ENCODE measurements at places on chromosomes 6 and 20.

- DNase-seq: no peak
Observed at GRCh38 chr20:63606686-63607085, 20.2 kb downstream of the GMEB2 start.

GRCh38 chr6:105900125-105900937 is 185.8 kb upstream of the PRDM1 start:
- peak; percentile 72 for DNase-seq

GRCh38 chr6:117932001-117932400 is 24.9 kb downstream of the SLC35F1 start:
- DNase-seq: no peak

GRCh38 chr6:128367437-128367836 is 153.0 kb downstream of the PTPRK start:
- DNase-seq: no peak

GRCh38 chr6:167528239-167528638 is 203.4 kb downstream of the TTLL2 start:
- no peak for DNase-seq

Measured in GM04504 (cell line).